ENCODE measurements at places on chromosomes 13 and 19.

DNA sequence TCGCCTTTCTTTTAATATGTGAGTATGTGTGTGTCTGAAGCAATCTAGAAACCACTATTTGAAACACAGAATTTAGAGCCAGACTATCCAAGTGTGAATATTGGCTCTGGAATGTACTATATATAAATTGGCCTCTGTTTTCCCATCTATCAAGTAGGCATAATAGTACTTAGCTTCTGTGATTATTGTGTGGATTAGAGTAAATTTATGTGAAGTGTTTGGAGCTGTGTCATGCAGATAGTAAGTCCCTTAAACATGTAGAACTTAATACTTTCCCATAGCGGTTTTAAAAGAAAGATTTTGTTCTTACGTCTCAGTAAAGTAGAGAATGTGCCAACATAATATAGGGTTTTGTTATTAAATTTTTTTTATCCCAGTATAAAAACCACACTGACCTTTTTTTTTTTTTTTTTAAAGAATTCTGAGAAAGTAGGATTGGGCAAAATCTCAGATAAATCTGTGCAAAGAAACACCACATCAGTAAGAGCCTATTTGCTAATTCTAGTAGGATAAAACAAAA lies 432.3 kb downstream of the RFC3 start:
- no peak for DNase-seq

DNA sequence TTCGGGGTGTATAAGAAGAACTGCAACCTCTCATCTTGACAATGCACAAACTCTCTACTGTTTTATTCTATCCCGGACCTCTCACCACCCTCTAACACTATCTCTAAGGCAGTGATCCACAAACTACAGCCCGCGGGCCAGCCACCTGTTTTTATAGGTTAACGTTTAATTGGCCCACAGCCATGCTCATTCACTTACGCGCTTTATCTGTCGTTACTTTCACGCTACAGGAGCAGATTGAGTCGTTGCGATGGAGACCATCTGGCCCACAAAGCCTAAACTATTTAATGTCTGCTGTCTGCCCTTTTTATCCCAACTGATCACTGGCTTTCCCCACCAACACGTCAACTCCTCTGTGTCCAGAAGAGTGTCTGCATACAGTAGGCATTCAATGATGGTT lies 158.9 kb downstream of the CACNA1A start:
- no peak for DNase-seq

GRCh38 chr13:40399756-40400155 lies 266.7 kb downstream of the FOXO1 start:
- DNase-seq, result no peak

- DNase-seq, result no peak
These were observed 140.3 kb upstream of the RXFP2 start for GRCh38 chr13:31598990-31599389.

DNA sequence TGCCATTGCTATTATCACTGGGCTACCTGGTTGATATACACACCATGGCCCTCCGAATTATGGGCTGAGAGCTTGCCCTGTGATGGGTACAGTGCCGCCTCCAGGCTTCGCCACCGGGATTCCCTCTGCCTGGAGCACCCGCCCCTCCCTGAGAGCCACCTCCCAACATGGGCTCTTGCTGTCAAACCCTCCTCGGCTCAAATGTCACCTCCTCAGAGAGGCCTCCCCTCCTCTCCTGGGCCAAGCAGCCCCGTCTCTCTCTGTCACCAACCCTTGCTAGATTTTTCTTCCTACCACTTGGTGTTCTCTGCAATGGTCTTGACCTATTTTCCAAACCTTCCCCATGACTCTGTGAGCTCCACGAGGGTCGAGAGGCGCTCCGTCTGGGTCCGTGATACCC lies 12.2 kb upstream of the TLE2 start:
- DNase-seq, result no peak

DNA sequence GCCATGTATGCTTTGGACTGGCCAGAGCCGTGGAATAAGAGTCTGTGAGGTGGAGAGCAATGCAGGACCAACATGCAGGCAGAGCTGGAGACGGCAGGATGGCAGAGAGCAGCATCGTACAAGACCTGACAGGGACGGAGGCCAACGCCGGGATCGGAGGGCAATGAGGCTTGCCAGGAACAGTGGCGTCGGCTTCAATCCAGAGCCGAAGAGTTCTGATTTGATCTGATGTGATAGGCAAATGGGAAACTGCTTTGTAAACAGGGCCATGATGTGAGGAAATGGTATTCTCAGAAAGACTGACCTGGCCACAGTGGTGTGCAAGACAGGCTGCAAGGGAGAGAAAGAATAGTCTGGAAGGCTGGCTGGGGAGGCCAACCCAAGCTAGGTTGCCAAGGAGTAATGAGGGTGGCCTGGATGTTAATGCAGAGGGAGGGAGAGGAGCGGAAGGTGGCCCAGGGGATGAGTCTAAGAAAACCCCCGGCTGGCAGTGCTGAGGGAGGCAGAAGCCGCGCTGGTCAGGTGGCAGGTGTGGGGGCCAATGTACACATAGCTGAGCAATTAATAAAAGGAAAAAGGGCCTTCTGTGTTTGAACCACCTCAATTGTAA lies 26.7 kb downstream of the RCBTB2 start:
- no peak for DNase-seq

DNA sequence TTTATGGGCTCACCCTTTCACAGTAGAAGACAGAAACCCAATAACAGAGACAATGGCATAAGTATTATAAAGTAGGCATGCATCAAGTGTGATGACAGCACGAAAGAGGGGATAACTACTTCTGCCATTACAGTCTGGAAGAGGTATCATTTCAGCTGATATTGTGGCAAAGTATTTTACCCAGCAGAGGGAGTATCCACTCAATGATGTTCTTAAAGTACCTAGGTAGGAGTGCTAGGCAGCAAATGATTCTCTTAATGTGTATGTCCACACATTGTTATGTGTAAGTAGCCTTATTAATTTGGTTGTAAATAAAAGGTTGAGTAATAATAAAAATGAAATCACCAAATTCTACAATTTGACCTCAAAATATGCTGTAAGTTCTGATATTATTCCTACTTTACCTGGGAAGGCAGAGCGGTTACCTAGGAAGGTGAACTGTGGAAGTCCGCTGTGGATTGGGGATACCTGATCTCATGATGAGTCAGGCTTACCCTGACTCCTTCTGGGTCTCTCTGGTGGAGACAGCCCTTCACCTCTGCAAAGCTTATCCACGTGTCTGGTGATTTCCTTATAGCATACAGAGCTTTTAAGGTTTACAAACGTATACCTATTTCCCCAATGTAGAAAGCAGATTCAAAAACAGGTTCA lies 4.1 kb upstream of the UBAC2 start:
- no peak for DNase-seq

DNA sequence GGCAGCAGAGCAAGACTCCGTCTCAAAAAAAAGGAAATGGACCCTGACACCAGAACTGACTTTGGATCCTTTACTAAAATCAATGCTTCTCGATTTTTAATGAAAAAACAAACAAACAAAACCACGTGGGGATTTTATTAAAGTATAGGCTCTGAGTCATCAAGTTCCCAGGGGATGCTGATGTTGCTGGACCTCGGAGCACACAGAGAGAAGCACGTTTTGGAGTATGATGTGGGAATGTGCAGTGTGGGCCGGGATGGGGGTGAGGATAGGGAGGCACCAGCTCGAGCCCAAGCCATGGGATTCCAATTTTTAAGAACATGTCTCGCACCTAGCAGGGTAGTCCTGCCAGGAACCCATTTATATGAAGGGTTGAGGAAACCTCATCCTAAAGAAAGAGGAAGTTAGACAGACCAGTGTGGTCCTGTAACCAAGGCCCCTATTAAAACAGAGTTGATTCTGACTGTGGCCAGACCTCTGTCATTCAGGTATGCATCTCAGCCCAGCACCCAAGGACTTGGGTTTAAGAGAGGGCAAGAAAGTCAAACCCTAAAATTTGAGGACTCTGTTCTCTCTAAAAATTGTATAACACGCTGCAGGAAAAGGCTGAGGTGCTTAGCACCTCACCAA lies 6.4 kb downstream of the FLT1 start:
- DNase-seq, result no peak

DNA sequence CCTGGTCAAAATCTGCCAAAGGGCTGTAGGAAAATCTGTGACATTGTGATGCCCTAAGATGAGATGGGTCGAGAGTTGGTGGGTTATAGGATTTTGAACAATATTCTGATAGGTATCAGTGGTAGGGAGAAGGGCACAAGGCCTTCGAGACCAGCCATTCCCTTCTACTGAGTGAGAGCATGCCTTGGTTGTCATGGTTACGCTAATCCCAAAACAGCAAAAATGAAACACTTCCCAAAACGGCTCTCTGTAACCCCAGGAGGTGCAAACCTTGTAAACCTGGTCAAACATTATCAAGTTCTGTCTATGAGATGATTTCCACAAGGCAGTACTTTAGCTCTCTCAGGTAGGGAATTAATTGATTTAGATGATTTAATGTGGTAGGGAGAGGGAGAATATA lies 158.7 kb upstream of the RNF113B start:
- DNase-seq, result no peak

DNA sequence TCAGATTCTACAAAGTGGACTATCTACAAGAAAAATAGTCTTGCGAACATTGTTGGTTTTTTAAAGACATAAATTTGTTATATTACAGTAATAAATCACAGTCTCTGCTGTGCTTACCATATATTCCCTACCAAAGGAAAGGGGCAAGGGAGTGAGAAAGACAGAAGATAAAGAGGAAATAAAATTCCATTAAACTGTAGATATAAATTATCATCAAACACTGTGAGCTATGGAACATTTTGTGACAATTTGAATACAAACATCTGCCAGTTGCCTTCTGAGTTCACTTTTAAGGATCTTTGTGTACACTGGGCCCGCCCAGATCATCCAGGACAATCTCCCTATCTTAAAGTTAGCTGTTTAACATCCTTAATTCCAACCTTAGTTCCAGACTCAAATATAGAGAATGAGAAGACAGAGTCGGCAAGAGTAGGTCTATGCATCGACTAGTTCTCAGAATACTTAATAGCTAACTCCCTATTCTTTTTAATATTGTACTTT lies 122.8 kb downstream of the NUFIP1 start:
- no peak for DNase-seq

GRCh38 chr19:6745965-6746364 lies 6.5 kb downstream of the TRIP10 start:
- no peak for DNase-seq

DNA sequence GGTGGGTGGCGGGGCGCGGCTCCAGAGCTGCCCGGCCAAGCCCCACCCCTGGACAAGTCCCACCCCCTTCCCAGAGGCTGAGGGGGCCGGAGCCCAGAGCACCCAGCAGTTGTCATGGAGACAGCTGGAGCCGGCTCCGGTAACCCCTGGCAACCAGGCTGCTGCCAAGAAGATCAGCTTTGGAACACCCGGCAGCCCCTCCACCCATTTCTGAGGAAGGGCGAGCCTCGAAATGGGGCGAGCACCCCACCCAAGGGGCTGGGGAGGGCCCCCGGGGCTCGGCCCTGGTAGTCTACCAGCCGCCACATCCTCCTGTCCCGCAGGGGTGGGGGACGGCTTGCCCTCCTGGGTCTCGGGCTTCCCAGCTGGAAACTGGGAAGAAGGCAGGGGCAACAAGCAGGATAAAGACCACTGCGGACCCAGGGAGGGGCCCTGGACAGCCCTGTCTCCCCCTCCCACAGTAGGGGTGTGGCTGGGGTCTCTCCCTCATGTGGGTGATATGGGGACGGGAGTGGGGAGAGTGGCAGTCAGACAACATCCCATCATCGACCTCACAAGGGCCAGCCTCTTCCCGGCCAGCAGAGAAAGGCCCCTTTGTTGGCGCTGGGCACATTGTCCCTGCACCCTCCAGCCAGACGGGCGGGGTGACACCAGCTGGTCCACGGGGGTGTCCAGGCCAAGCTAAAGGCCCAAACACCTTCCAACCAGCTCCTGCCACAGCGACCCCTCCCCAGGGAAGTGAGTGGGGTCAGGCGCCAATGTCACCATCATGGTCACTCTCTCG lies 1.5 kb downstream of the CERS1 start:
- DNase-seq, result no peak

DNA sequence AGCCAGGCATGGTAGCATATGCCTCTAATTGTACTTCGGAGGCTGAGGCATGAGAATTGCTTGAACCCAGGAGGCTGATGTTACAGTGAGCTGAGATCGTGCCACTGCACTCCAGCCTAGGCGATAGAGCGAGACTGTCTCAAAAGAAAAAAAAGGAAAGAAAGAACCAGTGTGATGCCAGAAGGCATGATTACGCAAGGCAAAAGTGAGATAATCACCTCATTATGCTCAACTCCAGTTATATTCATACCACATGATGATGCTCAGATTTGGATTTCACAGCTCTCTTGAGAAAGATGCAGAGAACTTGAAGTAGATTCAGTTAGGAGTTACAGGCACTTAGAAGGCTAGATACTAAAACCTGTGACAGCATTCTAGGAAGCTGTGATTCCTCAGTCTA lies 21.8 kb downstream of the RCBTB1 start:
- no peak for DNase-seq

All from breast epithelium (tissue), 4 donors.